ENCODE measurements at places on chromosomes 5 and 9. TPM values are rescaled to one million over a fixed set of nuclear protein-coding genes. Genes with fewer than 3 reads are reported as not detected.

NXNL2 gene
- not detected for total RNA-seq

C9orf153 gene
- not detected for total RNA-seq

FOXE1 gene
- not detected for total RNA-seq

- DNase-seq, result no peak
These were observed 72.0 kb downstream of the CCNH start for GRCh38 chr5:87340716-87341115.

DNA sequence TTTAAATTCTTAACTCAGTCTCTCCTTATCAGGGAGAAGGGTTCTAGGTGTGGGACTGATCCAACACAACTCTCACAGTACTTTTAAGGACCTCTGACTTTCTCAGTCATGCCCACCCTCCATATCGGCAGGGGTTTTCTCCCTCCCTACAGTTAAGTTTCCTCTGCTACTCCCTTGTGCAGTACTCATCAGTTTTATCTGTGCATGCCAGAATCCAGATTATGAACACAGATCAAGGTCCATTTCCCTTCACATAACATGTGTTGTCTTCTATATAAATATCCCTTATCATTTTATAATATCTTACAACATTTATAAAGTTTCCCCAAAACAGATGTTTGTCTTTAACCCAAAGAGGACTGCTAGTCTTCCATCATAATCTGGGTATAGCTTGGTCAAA, 986.5 kb upstream of the ARRDC3 start:
- DNase-seq, result no peak

DNA sequence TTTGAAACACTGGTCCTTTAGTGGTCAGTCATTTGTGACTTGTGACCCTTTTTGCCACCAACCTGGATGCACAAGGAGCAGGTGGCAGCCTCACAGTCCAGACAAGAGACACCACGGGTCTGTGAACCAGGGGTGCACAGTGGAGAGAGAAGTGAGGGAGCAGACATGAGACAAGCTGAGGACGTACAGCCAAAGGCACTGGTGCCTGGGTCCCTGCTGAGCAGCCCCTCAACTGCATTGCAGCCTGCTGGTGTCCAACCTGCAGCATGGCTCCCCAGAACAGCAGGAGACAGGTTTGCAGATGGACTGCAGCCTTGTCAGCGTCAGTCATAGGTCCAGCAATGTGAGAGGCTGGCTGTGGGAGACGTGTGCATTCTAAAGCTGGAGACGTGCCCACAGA, 124.2 kb upstream of the FSTL4 start:
- no peak for DNase-seq

- peak; percentile 28 for DNase-seq
These were observed 267.2 kb downstream of the RAB3C start for GRCh38 chr5:58849921-58850667.

DNA sequence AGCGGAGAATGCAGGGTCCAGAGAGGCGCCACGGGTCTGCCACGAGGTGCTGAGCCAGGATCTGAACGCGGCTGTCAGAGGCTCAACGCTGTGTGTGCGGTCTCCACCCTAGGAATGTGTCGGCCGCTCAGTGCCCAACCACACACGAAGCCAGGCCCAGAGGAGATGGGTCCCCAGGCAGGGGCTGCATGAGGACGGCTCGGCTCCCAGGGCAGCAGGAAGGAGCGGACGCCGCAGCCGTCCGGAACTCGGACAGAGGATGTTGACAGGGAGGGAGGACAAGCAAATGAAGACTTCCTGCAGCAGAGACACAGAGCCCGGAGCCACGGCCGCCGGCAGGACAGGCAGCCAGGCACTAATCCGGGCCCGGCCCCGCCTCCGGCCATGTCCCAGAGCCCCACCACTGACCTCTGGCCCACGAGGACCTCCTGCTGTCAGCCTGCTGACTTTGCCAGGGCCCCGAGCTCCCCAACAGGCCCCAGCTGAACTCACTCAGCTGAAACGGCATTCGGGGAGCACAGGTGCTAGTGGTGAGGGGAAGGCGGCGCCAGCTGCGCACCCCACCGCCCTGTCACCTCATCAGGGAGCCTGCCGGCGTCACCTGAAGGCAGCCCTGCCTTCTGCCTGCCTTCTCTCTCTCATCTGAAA, 12.7 kb downstream of the VAV2 start:
- no peak for DNase-seq

GRCh38 chr5:109173036-109173794, 236.6 kb downstream of the PJA2 start:
- DNase-seq, result no peak

GRCh38 chr9:111301195-111301594, 28.8 kb downstream of the OR2K2 start:
- DNase-seq, result no peak
